LHCN-M2 (cell line): ENCODE measurements at places on chromosomes 6 and 20. TPM values are rescaled to one million over a fixed set of nuclear protein-coding genes. Genes with fewer than 3 reads are reported as not detected.

OXT gene
- total RNA-seq: not detected in 2 replicates

POU5F1 gene
- 0.63 and 1.3 TPM in 2 replicates for total RNA-seq

LINC00237 gene
- total RNA-seq: not detected in 2 replicates

NT5E gene
- 762 and 846 TPM in 2 replicates for total RNA-seq

ANGPT4 gene
- not detected in 2 replicates for total RNA-seq

LY6G6D gene
- total RNA-seq: not detected in 2 replicates

C20orf202 gene
- total RNA-seq: not detected in 2 replicates

CD2AP gene
- 10.4 and 11.8 TPM in 2 replicates for total RNA-seq

ECT2L gene
- total RNA-seq: not detected in 2 replicates

TCP1 gene
- 339 and 384 TPM in 2 replicates for total RNA-seq

GRCh38 chr6:41518118-41518517 is 28.1 kb upstream of the FOXP4 start:
- DNase-seq: no peak

GRCh38 chr6:113642714-113643406 is 214.3 kb upstream of the MARCKS start:
- DNase-seq: no peak

GRCh38 chr20:23205611-23206041 is 119.5 kb upstream of the CD93 start:
- no peak for DNase-seq

GRCh38 chr20:63061051-63061770 is 54.4 kb upstream of the BHLHE23 start:
- DNase-seq: no peak

DNA sequence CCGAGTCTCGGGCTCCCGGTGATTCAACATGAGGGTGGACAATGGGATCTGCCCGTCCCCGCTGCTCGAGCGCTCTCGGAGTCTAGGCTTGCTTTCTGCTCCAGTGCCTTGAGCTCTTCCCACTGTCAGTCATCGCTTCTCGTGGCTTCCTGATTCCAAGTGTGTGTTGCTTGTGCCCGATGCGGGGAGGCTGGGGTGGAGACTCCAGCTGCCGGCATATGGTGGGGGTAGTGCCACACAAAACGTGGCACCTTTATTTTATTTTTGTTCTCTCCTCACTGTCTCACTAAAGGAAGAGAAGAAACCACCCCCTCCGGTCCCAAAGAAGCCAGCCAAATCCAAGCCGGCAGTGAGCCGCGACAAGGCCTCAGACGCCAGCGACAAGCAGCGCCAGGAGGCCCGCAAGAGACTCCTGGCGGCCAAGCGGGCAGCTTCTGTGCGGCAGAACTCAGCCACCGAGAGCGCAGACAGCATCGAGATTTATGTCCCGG is 14.8 kb upstream of the MYL9 start:
- no peak for DNase-seq

DNA sequence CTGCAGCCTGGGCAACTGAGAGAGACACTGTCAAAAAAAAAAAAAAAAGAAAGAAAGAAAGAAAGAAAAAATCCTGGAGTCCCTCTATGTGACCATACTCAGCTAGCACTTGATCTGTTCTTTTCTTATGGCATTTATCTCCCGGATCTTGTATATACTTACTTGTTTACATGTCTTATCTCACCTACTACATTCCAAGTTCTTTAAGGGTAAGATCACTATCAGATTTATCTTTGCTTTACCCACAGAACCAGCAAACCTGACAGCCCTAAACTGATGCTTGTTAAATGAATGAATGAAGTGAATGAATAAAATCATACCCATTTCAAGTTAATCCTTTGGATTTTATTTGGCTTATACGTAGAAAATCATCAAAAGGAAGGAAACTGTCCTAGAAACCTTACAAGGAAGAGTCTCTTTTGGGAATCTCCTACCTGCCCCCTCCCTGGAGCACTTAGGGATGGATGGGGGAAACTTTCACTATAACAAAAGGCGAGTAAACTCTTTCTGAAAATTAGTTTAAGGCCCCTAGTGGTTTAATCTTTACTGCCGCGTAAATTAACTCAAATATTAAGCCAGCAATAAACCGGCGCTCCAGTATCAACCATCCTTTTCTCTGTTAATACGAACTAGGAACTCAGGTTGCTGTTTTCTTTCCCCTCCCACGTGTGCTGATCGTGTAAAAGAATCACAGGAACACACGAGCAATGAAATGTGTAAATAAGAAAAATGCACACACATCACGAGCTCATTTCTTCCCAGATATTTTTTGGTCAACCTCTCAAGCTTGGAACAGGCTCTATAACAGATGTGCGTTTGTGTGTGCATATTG is 1.3 kb upstream of the UTRN start:
- DNase-seq: peak; percentile 45

- no peak for DNase-seq
Measured at GRCh38 chr6:166616261-166617238, 10.5 kb downstream of the RPS6KA2 start.

DNA sequence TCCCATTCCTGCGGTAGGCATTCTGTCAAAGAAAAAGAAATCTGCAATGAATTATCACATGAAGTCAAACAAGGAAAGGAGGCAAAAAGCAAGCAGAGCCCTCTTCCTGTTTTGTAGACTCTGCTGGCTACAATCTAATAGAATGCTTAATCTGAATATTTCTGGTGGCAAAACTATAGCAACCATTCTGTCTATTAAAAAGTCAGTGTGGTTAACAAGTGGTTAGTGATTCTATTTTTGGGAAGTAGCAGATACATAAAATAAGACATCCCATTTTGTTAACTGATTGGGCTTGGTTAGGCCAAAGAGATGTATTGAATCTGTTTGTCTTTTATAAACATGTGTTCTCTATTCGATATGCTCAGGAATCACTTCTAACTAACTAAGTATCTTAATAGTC is 442.3 kb downstream of the CDC5L start:
- no peak for DNase-seq

GRCh38 chr6:484086-484745 is 92.7 kb downstream of the IRF4 start:
- no peak for DNase-seq

DNA sequence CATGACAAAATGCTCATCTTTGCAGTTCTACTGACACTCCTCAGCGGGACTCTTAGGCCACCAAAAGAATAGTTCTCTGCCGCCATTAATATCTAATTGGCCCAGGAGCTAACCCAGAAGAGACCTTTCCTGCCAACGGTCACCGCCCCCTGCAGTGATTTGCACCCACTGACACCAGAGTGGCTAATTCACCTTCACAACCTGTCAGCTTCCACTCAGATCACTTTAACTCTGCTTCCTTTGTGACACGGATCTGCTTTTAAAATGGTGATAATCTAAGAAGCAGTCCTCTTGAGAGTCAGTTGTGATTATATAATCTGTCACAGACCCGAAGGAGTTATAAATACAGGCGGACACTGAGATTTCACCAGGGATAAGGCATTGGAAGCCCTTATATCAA is 172.8 kb downstream of the FRK start:
- DNase-seq: no peak

- peak; percentile 34 for DNase-seq
Measured at GRCh38 chr20:61253264-61253639, 1.2 kb downstream of the CDH4 start.

GRCh38 chr6:158185729-158186456 is 17.7 kb downstream of the GTF2H5 start:
- DNase-seq: peak; percentile 79

DNA sequence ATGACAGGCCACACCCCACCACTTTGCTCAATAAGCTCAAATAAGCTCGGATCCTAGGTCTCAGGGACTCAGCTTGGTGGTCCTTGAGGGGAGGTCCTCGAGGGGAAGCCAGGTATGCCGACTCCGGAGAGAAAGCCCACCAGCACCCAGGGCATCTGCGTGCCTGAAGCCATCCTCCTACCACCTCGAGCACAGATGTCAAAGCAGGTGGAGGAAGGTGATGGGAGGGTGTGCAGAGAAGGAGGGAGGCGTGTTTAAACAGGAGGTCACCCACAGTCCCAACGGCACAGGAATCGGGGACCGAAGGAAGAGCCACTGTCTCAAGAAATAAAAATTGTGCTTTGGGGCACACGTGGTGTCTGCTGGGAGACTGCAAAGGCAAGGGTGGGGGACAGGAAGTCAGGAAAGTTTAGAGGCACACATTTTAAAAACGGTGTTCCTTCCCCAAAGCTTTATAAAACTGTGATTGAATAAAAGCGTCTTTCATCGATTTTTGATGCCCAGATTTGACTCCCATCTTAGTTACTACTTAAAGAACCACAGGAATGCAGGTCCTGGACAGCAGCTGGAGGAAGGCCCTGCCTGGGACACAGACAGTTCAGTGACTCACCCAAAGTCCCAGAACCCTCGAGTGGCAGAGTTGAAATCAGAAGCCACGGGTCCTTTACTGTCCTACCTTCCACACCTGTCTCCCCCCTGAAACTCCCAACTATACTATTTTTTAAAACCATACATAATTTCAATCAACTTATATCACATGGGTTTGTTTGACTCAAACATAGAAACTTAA is 221.0 kb upstream of the PDE10A start:
- peak; percentile 63 for DNase-seq

- peak; percentile 90 for DNase-seq
Measured at GRCh38 chr20:37202267-37202943, 23.1 kb upstream of the MROH8 start.

- no peak for DNase-seq
Measured at GRCh38 chr20:11905460-11906179, 12.1 kb upstream of the BTBD3 start.

DNA sequence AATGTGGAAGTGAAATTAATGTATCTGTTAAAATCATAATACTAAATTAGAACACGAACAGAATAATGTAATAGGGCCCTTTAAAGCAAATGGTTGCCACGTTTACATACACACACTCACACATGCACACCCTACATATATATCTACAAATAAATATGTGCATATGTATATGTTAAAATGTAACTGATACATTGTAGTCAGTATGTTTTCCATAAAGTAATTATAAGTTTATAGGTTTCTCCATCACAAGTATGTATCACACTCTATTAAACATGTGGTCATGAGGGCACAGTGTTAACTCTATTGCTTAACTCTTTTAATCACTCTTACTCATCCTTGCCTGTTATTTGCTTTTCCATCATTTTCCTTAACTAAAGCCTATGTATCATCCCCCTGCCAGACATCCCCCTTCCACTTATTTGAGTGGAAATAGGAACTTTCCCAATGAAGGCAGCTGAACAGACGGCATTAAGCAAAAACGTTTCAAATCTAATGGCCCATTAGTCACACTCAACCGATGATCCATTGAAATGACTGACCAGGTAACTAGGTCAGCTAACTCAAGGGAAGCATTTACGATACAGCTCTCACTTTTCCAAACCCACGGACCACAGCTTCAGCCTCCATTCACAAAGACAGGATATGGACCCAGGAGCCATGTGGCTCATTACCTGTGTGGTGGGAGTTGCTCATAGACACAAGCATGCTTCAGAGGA is 89.3 kb downstream of the HAO1 start:
- peak; percentile 73 for DNase-seq
